ENCODE measurements at places on chromosomes 16 and 17. TPM values are rescaled to one million over a fixed set of nuclear protein-coding genes. Genes with fewer than 3 reads are reported as not detected.

Gene WNK4
- not detected for total RNA-seq

Gene UBB
- total RNA-seq: 1,951 TPM

Gene TBC1D28
- not detected for total RNA-seq

Gene ATXN2L
- 27.2 TPM for total RNA-seq

Gene CACNG3
- total RNA-seq: not detected

Gene TMED6
- not detected for total RNA-seq

All from H4 (cell line).